ENCODE measurements at places on chromosomes 16 and 17.

- DNase-seq, result no peak
Observed at GRCh38 chr16:28837672-28838557, 8.2 kb downstream of the TUFM start.

GRCh38 chr16:68599586-68599985 lies 45.5 kb upstream of the CDH3 start:
- DNase-seq, result no peak

- no peak for DNase-seq
Observed at GRCh38 chr17:9200699-9201359, 179.5 kb downstream of the NTN1 start.

GRCh38 chr17:79654960-79655382 lies 44.1 kb upstream of the RBFOX3 start:
- DNase-seq, result no peak

- no peak for DNase-seq
Observed at GRCh38 chr17:65139101-65139764, 2.1 kb downstream of the RGS9 start.

DNA sequence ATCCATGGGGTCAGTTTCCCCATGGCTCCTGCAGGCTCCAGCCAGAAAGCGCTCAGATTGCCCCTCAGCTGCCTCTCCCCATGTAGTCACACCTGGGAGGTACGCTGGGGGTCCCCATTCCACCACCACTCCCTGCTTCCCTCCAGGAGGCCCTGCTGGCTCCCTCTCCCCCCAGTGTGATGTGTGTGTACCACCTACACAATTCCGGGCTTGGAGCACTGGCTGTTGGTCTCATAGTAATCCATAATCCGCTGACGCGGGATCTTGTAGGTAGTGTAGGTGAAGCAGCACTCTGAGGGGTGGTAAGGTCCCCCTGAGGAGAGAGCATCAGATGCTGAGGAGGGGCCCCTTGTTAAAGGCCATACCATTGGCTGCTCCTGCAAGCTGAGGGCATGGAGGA lies 2.4 kb downstream of the CCL14 start:
- DNase-seq, result no peak

GRCh38 chr16:79013930-79014660 lies 586.4 kb downstream of the MAF start:
- DNase-seq, result no peak

GRCh38 chr16:25126820-25127232 lies 15.3 kb downstream of the LCMT1 start:
- DNase-seq, result peak; percentile 90

DNA sequence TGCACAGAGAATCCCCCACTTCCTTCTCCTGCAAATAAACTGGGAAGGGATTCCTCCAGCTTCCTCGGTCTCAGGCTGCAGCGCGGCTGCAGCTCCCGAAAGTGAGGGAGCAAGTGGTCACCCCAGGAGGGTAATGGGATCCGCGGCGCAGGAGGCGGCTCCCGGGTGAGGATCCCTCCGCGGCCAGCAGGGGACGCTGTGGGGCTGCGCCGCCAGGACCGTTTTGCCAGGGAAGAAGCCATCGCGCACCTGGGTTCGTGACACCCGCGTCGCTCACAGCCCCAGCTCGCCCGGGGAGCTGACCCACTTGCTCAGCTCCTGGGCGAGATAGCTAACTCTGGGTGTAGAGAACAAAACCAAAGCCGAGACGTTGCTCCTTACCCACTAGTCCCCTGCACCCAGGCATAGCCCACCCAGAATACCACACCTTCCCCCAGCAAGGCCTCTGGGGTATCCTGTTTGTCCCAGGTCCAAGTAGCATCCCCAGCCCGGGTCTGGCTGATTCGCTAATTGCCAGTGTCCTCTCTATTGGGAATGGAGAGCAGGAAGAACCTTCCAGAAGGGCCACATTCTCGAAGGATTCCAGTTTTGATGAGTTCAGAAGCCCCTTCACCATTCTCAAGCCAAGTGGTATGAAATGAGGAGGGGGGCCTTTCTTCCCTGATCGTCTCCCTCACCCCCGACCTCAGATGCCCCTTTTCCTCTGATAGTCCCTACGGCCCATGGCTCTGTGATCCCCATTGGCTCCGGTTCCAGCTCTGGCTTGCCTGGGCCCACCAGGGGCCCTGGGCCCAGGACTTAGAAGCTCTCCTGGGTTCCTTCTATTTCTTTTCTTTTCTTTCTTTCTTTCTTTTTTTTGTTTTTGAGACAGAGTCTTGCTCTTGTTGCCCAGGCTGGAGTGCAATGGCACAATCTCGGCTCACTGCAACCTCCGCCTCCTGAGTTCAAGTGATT lies 14.1 kb downstream of the CYGB start:
- peak; percentile 75 for DNase-seq

DNA sequence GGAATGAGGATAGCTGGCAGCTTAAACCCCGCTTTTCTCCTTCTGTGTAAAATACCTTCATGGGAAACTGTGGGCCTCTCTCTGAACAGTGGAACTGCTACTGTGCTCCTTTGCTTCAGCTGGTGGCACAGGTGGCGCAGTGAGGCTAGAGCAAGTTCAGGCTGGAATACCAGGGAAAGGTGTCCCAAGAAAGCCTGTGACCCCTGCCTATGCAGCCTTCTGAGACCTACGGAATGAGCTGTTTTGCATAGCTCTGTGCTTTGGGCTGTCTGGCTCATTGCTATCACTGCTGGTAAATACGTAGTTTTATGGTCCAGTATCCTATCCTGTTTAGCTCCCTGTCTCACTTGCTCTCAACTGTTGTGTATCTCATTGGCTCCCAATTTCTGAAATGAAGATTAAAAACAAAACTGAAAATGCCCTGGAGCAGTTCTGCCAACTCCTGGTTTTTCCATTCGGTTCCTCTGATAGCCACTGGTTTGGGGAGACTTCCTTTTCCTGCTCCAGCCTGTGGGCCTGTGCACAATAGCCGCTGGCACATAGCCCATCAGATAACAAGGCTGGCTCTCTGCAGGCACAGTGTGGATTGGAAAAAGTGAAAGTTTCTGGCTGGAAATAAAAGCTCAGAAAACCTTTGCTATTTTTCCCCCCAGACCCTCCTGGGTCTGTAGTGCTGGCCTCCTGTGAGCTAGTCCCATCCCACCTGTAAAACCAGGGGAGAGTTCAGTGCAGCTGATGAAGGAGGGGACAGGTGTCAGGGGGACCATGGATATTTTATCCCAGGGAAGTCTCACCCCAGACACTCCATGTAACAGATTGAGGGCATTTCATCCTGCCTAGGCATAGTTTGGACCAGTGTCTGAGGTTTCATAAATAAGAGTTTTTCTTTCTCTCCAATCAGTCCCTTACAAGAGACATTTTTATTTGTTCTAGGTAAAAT lies 24.0 kb downstream of the LIMD2 start:
- DNase-seq, result peak; percentile 81

Measured in ELR (cell line).